Dermis microvascular lymphatic vessel endothelial cell (primary cell): ENCODE measurements at places on chromosomes 7 and 10.

DNA sequence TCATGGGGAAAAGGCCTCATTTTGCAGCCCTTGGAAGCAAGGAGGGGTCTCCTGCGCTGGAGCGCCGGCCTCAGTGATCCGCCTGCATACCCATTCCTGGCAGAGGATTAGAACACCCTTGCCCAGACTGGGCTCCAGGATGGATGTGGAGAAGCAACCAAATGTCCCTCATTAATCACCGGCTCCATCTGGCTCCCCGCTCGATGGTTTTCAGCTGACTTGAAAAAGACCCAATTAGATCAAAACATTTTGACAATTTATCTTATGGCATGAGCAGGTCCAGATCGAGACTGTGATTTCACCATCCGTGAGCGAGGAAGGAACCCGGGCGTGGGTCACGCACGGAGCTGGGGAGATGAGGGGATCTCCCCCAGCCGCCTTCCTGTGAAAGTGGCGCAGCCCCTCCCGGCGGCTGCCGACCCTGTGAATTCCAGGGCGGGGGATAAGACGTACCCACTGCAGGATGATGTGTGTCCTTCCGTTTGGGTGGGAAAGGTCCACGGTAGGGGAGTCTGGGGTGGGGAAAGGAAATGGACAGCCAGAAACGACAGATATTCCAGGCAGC, 141.6 kb downstream of the EMX2 start:
- DNase-seq, result no peak

GRCh38 chr10:79487296-79488194, 24.8 kb upstream of the EIF5AL1 start:
- DNase-seq, result peak; percentile 62

- DNase-seq, result peak; percentile 73
Observed at GRCh38 chr10:27783660-27784059, 38.0 kb upstream of the MKX start.

GRCh38 chr10:105953861-105954260, 1210.6 kb downstream of the SORCS1 start:
- DNase-seq, result no peak

GRCh38 chr7:116420003-116420402, 79.5 kb upstream of the CAV2 start:
- no peak for DNase-seq

- peak; percentile 71 for DNase-seq
Observed at GRCh38 chr10:87850742-87851205, 12.6 kb downstream of the KLLN start.

DNA sequence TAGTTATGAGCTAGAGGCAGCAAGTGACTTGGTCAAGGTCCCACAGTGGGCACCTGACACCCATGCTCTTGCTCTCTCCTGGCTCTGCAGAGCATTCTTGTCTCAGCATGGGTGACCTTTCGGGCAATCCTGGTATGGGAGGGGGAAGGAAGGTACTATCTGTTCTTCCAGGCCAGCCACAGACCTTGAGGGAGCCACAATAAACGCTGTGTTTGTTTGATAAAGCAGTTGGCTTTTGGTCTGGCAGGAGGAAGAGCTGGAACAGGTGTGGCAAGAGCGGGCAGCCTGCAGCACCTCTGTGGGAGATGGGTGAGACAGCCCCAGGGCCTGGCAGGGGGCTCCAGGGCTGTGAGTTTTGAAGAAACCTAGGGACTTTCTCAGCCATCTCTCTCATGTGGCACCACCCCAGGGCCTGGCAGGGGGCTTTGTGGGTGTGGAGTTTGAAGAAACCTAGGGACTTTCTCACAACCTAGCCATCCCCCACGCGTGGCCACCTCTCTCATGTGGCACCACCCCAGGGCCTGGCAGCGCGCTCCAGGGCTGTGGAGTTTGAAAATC, 11.4 kb downstream of the CLDN3 start:
- no peak for DNase-seq
